ENCODE measurements at places on chromosomes 1 and 21.
A peak's percentile ranks its signal among the peaks of the same experiment; 100 is the strongest.

- DNase-seq, result no peak
These were observed 49.2 kb downstream of the KYAT3 start for GRCh38 chr1:88943241-88943640.

- no peak for DNase-seq
These were observed 1128.7 kb downstream of the AMY1C start for GRCh38 chr1:104878203-104878909.

DNA sequence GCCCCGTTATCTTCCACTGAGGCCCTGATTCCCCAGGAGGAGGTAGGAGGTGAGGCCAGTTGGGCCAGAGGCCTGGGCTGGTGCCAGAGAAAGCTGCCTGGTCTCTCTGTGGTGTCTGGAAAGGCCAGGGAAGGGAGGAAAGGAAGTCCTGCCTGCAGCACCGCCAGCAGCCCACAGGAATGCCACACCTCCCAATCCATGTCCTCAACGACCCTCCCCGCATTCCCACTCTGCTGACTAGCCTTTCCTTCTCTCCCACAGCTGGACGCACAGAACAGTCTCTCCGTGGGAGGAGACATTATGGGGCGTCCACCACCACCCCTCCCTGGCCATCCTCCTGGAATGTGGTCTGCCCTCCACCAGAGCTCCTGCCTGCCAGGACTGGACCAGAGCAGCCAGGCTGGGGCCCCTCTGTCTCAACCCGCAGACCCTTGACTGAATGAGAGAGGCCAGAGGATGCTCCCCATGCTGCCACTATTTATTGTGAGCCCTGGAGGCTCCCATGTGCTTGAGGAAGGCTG lies 18.0 kb downstream of the CSF1 start:
- no peak for DNase-seq

- DNase-seq, result peak; percentile 55
These were observed 5.8 kb upstream of the AHDC1 start for GRCh38 chr1:27609618-27610240.

GRCh38 chr1:156689035-156689952 lies 12.1 kb upstream of the NES start:
- DNase-seq, result no peak

- DNase-seq, result peak; percentile 11
These were observed 5.3 kb upstream of the MROH9 start for GRCh38 chr1:170929835-170930554.

DNA sequence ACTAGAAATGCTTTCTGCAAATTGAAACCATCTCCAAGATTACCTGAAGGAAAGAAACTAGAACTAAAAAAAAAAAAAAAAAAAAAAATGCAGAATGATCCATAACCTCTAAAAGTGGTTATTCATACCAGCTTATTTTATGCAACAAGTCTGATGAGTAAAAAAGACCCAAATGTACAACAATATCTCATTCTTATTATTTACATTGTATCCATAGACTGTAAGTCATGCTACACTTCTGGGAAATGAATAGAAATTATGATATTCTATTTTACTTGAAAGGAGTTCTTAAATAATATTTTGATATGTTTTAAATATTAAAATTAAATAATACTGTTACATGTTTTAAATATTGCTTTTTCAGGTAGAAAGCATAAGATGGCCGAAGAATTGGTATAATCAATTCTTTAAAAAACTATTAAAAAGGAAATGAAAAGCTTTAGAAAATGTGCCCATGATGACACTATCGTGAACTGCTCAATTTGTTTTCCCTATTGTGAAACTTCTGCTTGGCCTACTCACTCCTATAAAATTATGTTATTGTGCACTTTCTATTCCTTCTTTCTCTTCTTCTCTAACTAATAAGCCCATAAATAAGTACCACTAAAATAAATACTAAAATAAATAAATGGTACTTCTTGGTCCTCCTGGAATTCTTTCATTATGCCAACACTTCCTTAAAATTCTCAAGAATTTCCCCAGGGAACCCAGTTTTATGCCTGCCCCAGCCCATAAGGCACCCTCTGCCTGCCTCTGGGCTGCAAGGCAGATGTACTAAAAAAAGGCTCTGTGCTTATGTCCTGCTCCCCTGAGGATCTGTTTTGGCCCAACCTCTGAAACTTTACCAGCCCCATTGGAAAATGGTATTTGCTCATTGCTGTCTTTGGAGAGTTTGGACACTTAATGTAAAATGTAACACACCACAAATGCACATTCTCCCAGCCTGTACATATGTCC lies 18.1 kb downstream of the SAMSN1 start:
- DNase-seq, result no peak

DNA sequence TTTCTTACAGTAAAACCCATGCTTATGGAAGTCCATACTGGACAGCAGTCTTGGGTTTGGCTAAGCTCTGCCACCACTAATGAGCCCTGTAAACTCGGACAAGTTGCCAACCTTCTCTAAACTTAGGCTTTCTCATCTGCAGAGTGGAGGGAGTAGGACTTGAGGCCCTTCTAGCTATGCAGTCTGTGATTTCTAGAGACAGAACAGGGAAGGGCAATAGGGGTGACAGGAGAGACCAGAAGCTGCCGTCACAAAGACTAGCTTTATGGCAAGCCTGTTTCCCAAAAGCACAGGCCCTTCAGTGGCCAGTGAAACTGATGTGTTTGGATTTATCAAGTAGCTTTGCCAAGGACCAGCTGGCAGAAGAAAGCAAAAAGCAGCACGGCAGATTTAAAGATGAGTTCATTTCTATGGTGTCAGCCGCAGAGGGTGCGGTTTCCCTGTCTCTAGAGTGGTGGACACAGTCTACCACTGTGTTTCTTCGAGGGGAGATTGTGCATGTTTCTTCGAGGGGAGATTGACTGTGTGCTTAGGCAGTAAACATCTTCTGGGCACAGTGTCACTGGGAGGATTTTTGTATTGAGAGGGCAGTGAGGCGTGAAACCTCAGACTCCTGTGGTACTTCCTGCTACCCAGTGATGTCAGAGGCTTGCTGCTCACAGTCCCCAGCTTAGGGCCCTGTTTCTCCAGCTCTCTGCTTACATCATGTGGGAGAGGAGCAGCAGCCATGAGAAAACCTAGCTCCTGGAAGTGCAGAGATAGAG lies 119.0 kb downstream of the ROR1 start:
- peak; percentile 80 for DNase-seq

DNA sequence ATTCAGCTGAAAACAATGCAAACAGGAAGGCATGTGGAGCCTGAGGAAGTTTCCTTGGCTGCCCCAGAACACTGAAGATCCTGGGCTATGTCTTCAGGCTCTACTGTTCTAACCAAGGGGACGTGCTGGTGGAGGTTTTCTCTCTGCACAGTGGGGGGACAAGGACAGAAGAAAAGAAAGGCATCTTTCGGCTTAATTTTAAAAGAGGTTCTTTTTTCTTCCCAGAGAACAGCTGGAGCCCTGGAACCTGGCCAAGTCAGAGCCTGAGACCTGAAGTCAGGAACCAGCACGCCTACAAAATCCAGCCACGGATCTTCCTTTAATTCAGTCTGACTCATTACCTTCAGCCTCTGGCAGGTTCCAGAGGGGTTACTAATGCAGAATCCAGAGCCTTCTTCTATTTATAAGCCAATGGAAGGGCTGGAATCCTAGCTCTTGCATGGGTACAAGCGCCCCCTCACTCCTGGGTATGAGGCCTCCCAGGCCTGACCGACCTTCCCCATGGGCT lies 19.8 kb downstream of the CTNNBIP1 start:
- no peak for DNase-seq

GRCh38 chr1:36994868-36995267 lies 39.4 kb downstream of the GRIK3 start:
- no peak for DNase-seq

DNA sequence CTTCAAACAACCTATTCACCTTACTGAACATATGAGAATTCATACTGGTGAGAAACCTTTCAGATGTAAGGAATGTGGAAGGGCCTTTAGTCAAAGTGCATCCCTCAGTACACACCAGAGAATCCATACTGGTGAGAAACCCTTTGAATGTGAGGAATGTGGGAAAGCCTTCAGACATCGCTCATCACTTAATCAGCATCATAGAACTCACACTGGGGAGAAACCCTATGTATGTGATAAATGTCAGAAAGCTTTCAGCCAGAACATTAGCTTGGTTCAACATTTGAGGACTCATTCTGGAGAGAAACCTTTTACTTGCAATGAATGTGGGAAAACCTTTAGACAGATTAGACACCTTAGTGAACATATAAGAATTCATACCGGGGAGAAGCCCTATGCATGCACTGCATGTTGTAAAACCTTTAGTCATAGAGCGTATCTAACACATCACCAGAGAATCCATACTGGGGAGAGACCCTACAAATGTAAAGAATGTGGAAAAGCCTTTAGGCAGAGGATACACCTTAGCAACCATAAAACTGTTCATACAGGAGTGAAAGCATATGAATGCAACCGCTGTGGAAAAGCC lies 13.2 kb upstream of the EXO5 start:
- no peak for DNase-seq

- no peak for DNase-seq
These were observed 7.5 kb upstream of the USH2A start for GRCh38 chr1:216430744-216431143.

GRCh38 chr1:80779275-80779674 lies 1021.5 kb upstream of the ADGRL2 start:
- DNase-seq, result no peak

- DNase-seq, result peak; percentile 17
These were observed 67.8 kb downstream of the LRIG2 start for GRCh38 chr1:113140588-113141446.

DNA sequence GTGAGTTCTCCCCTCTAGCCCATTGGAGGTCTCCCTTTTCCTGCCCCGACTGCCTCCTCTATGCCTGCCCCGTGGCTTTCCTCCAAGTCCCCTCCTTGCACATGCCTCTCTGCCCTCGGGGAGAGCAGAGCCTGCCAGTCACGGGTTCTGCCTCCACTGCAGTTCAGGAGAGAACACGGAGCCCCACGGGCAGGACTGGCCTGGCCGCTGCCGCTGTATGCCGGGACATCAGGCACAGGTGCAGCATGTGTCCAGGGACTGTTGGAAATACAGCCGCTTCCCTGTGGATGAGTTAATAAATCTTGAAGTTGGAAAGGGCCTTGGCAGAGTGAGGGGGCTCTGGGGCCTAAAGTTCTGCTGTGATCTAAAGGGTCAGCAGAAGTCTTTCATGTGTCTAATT lies 676.6 kb downstream of the MATN1 start:
- no peak for DNase-seq

GRCh38 chr1:56397409-56397808 lies 182.0 kb downstream of the PLPP3 start:
- DNase-seq, result no peak

- DNase-seq, result no peak
These were observed 84.2 kb downstream of the FAM78B start for GRCh38 chr1:166082601-166083000.

DNA sequence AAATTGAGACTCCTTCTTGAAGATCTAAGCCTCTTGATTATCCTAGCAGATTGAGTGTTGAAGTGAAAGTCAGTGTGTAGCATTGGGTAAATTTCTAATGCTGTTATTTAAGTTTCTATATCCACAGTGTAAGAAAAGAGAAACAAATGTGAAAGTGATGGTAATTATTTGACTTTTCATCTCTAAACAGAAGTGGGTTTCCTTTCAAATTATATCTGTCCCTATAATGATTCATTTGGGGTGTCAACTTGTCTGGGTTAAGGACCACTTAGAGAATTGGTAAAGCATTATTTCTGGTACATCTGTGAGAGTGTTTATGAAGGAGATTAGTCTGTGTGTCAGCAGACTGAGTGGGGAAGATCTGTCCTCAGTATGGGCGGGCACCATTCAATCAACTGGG lies 133.0 kb upstream of the HMCN1 start:
- DNase-seq, result no peak

DNA sequence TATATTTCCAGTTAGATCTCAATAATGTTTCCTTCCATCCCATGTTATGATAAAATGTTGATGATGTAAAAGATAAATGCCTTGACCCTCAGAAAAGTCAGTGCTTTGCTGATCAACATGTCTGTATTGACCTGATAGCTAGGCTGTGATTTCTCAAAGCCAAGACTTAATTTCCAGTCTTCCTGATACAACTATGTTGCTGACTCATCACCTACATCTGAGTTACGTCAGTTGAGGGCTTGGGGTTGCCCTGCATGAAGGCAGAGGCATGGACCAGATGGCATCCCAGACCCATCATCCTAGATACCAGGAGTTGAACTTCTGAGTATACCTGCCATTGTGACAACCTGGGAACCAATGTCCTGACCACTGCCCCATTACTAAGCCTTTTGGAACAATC lies 4.8 kb downstream of the LCE1D start:
- DNase-seq, result no peak

DNA sequence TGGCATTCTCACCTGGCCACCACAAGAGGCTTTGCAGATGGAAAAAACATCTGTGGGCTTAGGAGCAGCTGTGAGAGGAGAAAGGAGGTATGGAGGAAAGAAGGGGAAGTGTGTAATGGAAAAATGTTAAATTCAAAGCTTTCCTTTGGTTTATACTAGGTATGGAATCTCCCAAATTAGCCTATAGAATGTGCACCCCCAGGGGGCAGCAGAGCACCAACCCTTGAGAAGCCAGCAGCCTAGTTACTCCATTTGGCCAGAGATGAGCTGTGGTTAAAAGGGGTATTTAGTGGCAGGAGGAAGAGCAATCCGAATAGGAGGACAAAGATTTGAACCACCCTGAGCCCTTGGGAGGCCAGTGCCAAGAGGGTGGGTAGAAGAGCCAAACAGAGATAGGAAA lies 97.5 kb upstream of the CTTNBP2NL start:
- no peak for DNase-seq

- DNase-seq, result no peak
These were observed 7.7 kb downstream of the VPS26C start for GRCh38 chr21:37259426-37259825.

- DNase-seq, result no peak
These were observed 7.7 kb upstream of the CRYBG2 start for GRCh38 chr1:26361605-26362122.

DNA sequence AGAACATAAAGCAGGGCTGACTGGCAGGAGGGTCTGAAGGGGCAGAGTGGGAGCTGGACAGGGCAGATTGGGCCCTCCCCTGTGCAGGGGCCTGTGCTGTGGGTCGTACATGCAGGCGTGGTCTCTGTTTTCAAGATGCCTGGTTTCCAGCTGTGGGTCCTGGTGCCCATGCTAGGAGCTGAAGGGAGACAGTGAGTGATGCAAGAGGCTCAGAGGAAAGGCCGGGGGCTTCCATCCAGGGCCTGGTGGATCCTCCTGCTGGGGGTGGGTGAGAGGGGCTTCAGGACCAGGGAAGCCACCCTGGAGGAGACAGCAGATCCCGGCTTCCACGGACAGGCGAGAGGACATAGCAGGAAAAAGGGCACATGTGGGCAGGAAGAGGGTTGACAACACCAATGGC lies 349.0 kb upstream of the VAMP3 start:
- no peak for DNase-seq

GRCh38 chr1:17909634-17910033 lies 154.5 kb downstream of the ACTL8 start:
- no peak for DNase-seq

DNA sequence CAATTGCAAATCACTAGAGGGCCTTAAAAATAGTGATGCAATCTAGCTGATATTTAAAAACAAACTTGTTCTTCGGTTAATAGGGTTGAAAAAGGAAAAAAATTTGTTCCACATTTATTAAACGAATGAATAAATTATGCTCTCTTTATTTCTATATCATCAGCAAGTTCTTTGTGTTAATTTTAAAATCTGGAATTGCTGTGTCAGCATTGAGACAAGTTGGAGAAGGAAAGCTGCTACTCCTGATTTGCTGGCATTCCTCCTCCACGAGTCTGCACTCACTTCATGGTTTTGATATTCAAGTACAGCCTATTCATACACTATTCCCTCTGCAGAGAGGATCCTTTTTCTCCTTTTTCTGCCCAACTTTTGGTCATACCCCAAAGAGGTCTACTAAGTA lies 117.6 kb downstream of the MRPL39 start:
- no peak for DNase-seq

- no peak for DNase-seq
These were observed 231.0 kb downstream of the SLC35F3 start for GRCh38 chr1:234135501-234135900.

Measured in GM12878 (cell line).